ENCODE measurements at places on chromosomes 7 and 10. TPM values are rescaled to one million over a fixed set of nuclear protein-coding genes. Genes with fewer than 3 reads are reported as not detected.

Gene VWA2
- total RNA-seq, result 14.4 TPM

GRCh38 chr10:73908853-73909539, 1.9 kb upstream of the PLAU start:
- DNase-seq, result no peak

DNA sequence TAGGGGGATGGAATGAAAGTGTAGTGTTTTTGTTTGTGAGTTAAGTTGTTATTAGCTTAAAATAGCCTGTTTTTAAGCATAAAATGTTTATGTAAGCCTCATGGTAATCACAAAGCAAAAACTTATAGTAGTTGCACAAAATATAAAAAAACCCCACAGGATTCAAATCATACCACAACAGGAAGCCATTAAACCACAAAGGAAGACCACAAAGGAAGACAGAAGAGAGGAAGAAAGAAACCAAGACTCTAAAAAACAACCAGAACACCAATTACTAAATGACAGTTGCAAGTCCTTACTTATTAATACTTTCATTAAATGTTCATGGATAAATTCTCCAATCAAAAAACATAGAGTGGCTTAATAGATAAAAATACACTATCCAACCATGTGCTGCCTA, 63.6 kb downstream of the ANKRD7 start:
- no peak for DNase-seq

Gene PCLO
- 6.0 TPM for total RNA-seq

DNA sequence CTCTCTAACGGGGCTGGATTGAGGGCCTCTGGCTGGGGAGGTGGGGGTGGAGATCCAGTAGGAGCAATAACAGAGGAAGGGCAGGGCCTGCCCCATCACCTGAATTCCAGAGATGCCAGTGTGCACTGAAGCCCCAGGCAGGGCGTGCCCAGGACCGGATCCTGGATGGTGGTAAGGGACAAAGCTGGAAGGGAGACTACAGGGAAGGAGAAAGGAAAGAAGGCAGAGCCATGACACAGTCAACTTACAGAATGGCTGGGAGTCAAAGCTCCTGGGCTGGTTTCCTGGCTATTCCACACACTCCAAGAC, 666 bp downstream of the TMEM139 start:
- DNase-seq, result no peak

Gene RAB19
- total RNA-seq, result 1.6 TPM

Gene FAM25C
- not detected for total RNA-seq

DNA sequence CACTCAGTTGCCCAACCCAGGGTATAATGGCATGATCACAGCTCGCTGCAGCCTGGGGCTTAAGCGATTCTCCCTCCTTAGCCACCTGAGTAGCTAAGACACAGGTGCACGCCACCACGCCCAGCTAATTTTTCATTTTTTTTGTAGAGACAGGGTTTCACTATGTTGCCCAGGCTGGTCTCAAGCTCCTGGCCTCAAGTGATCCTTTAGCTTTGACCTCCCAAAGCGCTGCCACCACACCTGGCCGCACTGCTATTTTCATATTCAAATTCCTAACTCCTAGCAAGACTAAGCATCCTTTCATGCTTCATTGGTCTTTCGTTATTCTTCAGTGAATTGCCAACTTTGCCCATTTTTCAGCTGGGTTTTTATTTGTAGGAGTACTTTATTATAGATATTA, 30.4 kb upstream of the DAGLB start:
- DNase-seq, result no peak

Gene SLC39A12
- not detected for total RNA-seq

GRCh38 chr7:36686499-36686898, 37.8 kb downstream of the AOAH start:
- DNase-seq, result no peak

DNA sequence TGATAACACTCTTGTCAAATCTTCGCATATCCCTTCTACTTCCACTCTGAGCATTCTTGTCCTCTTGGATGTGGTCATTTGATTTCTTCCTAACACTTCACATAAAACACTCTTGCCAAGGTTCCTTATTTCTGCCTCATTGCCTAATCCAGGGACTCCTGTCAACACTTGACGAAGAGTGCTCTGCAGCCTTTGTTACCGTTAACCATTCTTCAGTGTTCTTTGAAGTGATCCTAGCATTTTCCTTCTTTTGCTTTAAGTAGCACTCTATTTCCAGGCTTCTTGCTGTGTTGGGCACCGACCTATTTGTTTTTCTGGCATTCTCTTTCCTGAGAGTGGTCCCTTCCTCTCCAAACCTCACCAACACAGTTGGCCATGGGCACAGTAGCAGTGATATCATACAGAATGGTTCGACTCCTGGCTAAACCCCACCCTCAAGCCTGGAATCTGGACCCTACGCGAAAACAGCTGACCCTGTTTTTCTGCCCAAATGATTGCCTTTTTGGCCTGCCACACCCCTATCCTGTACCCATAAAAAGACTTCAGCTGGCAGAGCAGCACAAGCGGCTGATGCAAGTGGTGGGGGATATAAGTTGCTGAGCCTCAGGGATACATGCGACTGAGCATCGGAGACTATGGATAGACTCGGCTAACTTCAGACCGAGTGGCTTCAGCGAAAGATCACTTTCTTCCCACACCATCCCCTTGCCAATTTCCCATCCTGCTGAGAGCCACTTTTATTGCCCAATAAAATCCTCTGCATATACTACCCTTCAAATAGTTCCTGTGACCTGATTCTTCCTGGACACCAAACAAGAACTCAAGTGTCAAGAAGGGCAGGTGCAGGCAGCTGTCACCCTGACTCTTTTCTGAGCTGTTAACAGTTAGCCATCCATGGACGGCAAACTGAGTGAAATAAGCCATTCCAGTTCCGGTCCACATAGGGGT, 820.6 kb downstream of the CCSER2 start:
- no peak for DNase-seq

DNA sequence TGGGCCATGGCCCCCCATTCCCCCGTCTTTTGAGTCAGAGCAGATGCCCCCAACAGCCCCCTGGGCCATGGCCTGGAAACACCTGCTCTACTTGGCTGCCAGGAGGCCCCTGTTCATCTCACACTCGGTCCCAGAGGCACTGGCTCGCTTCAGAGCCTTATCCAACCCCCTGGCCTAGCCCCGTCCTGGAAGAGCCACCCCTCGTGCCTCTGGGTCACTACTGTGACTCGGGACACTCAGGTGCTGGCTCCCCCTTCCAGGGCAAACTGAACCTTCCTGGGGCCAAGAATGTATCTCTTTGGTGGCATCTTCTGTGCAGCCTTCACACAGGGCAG, 7.0 kb downstream of the POLR2J start:
- no peak for DNase-seq

- no peak for DNase-seq
Measured at GRCh38 chr7:2926896-2927405, 82.8 kb upstream of the GNA12 start.

DNA sequence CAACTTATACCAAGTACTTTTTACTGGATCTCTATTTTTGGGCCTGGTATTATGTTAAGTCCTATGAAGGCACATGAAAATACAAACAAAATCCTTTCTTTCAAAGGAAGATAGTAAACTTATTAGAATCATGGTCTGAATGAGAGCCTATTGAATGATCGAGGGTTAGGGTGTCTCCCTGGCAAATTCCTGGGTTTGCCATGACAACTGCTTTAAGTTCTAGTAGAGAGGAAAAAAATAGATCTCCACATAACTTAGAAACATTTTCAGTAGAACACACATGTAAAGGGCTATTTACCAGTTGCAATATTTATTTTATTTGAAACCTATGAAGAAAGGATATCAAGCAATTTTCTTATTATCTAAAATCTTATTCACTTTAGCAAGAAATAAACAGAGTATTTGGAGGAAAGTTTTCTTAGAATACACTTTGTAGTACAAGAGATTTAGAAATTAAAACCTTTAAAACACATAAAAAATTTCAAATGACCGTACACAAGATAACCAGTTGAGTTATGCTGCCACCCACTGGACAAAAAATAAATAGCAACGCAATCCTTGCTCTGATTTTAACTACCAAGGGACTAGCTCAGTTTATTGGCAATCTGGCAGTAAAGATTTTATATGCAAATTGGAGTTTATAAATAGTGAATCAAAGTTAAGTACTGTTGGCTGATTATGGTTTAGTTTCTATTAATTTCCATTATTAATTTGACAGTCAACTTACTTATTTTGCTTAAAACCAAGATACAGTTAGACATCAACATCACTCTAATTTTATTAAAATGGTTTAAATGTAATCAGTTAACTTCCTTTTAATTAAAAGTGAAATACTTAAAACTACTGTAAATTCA, 33.9 kb downstream of the CACUL1 start:
- DNase-seq, result peak; percentile 75

GRCh38 chr7:14604606-14605005, 297.9 kb downstream of the DGKB start:
- no peak for DNase-seq

- DNase-seq, result peak; percentile 34
Measured at GRCh38 chr7:1704811-1705738, 35.0 kb downstream of the ELFN1 start.

Gene CCNJ
- total RNA-seq, result 25.1 TPM

- DNase-seq, result no peak
Measured at GRCh38 chr7:26112203-26112740, 39.7 kb upstream of the NFE2L3 start.

Gene RBP4
- 0.54 TPM for total RNA-seq
